ENCODE measurements at places on chromosomes 7 and 10. TPM values are rescaled to one million over a fixed set of nuclear protein-coding genes. Genes with fewer than 3 reads are reported as not detected.

DNA sequence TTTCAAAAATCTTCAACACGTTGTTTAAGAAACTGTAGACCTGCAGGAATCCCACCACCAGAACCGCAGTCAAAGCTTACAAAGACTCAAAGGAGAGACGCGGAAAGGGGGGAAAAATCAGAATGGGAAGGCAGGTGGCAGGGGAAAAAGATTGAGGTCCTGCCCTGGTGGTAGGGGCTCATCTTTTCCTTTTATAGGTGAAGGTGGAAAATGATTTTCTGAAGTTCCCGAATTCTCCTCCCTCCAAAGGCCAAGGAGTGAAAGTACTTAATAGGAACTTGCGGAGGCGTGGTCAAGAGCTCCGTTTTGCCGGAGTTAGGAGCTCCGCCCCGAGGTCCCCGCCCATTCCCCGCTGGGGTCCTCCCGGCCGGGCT, 724 bp downstream of the BBIP1 start:
- no peaks in the 10 kb centered on the region for H3K27me3 ChIP-seq
- DNase-seq: peak; percentile 99
- H3K4me3 ChIP-seq: peak overlapping the region; percentile 65
- H3K4me1 ChIP-seq: peaks cover 16% of the 10 kb centered on the region
- no peaks in the 10 kb centered on the region for H3K36me3 ChIP-seq
- peak overlapping the region; percentile 95 for H3K27ac ChIP-seq

GRCh38 chr7:109402107-109402506, 832.4 kb downstream of the DNAJB9 start:
- no peaks in the 10 kb centered on the region for H3K27me3 ChIP-seq
- H3K4me1 ChIP-seq: peaks cover 4% of the 10 kb centered on the region
- no peaks in the 10 kb centered on the region for H3K36me3 ChIP-seq
- no peak overlapping the region for H3K27ac ChIP-seq

DNA sequence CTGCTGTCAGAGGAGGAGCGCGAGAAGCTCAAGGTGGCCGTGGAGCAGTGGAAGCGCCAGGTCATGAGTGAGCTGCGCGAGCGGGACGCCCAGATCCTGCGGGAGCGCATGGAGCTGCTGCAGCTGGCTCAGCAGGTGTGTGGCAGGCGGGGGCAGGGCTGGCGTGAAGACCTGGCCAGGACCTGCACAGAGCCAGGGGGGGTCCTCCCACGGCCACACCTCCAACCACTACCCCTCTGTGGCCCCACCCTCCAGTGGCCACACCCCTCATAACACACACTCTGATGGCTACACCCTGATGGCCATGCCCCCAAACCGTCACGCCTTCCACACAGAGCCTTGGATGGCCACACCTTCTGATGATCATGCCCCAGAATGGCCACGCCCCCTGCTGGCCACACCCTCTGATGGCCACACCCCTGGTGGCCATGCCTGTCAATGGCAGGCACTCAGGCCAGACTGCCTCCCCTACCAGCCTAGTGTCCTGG, 23.4 kb upstream of the DPYSL4 start:
- no peaks in the 10 kb centered on the region for H3K27me3 ChIP-seq
- no peaks in the 10 kb centered on the region for H3K36me3 ChIP-seq
- DNase-seq: peak; percentile 94
- no peak overlapping the region for H3K27ac ChIP-seq
- peak overlapping the region; percentile 49 for H3K4me3 ChIP-seq

- no peak overlapping the region for H3K27ac ChIP-seq
- H3K4me1 ChIP-seq: no peaks in the 10 kb centered on the region
- no peaks in the 10 kb centered on the region for H3K36me3 ChIP-seq
- no peak overlapping the region for H3K4me3 ChIP-seq
These were observed 139.4 kb upstream of the PHYHIPL start for GRCh38 chr10:59037018-59037389.

DNA sequence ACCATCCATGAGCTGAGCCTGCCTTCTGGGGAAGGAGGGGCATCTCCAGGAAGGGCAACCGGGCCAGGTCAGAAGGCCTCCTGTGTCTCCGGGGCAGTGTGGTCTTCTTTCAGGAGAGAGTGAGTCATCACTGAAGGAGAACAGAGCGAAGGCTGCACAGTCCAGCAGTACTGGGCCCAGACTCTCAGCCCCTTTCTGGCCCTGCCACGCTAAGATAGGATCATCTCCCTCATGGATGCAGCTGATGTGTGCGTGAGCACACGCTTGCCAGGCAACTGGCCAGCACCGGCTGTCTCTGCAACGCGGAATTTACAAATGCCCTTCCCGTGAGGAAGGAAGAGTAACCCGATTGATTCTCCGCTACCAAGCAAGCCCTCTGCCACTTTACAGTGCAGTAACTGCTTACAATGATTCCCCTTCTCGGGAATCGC, 328.2 kb downstream of the TNS3 start:
- no peak for DNase-seq
- H3K36me3 ChIP-seq: no peaks in the 10 kb centered on the region
- peak overlapping the region; percentile 71 for H3K4me3 ChIP-seq
- peaks cover 13% of the 10 kb centered on the region for H3K27me3 ChIP-seq
- H3K4me1 ChIP-seq: peaks cover 3% of the 10 kb centered on the region

GRCh38 chr10:3774018-3774813, 10.8 kb downstream of the KLF6 start:
- H3K36me3 ChIP-seq: peaks cover 21% of the 10 kb centered on the region
- no peak overlapping the region for H3K27ac ChIP-seq
- H3K27me3 ChIP-seq: no peaks in the 10 kb centered on the region
- no peak for DNase-seq
- no peak overlapping the region for H3K4me3 ChIP-seq
- peaks cover 31% of the 10 kb centered on the region for H3K4me1 ChIP-seq

DNA sequence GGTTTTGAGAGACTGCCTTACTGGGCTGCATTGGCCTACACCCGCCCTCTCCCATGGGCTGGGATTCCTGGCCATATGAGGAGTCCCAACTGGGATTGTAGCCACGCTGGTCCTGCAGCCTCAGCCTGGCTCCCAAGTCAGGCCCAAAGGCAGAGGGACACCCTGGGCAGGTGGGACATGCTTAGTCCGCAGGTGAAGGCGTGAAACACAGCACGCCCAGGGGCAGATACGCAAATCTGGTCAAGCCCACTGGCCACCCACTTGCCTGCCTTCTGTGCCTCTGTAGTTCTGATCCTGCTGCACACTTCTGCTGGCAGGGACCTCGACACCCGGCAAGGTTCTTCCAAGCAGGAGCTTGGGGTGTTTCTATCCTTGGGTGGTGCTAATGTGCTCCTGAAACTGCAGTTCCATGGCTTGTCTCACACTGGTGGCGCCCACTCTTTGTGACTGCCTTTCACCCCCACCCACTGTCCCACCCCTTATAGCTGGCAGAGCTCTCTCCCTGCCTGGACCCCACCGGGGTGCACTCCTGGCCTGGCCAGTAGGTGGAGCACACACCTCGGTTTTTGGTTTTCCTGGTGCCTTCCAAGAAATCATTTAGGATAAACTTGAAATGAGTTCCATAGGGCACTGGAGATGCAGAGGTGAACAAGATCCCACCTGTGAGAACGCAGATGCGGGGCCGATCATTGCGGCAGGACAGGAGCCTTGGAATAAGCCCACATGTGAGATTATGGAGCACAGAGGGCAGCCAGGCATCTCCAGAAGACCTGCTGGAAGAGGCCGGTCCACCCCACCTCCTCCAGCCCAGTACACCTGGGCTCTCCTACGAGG, 47.9 kb downstream of the MKI67 start:
- H3K4me3 ChIP-seq: no peak overlapping the region
- no peaks in the 10 kb centered on the region for H3K27me3 ChIP-seq
- no peaks in the 10 kb centered on the region for H3K4me1 ChIP-seq
- H3K27ac ChIP-seq: no peak overlapping the region
- peak; percentile 77 for DNase-seq

GRCh38 chr10:16392531-16393069, 44.2 kb upstream of the PTER start:
- H3K4me3 ChIP-seq: no peak overlapping the region
- no peaks in the 10 kb centered on the region for H3K27me3 ChIP-seq
- H3K4me1 ChIP-seq: peaks cover 3% of the 10 kb centered on the region
- no peak for DNase-seq
- no peak overlapping the region for H3K27ac ChIP-seq

- no peaks in the 10 kb centered on the region for H3K27me3 ChIP-seq
- no peaks in the 10 kb centered on the region for H3K4me1 ChIP-seq
- DNase-seq: no peak
- no peak overlapping the region for H3K27ac ChIP-seq
- peaks cover 7% of the 10 kb centered on the region for H3K36me3 ChIP-seq
These were observed 164.4 kb upstream of the NAMPT start for GRCh38 chr7:106448992-106449859.

DNA sequence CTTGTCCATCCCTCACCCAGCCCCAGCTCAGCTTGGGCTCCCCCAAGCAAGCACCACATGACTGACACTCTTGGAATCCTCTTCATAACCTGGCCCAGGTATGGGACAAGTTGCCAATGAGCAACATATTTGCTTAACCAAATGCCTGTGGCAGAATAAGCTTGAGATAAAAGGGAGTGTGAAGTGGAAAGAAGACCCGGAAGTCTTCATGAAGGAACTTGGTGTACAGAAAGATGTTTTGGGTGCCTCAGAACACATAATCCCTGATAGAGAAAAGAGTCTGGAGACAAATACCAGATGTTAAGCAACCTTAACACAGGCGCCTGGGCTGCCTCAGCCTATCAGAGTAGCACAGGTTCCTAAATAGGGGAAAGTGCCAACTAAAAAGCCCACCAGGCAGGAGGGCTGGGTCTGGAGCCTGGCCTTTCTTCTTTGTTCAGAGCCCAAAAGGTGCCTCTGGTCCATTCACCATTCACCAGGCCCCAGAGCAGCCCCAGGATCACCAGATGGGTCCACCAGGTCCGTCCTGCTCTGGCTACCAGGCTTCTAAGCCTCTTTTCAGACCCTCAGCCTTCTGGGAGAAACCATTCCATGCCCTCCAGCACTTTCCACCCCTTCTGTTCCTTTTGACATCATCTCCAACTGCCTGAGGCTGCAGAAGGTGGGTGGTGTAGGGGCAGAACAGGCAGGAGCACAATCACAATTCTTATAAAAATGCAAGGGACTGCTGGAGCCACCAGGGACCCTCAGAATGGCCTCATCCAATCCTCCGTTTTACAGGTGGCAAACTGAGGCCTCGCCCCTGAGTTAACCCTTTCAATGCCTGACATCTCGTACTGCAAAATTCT, 22.6 kb downstream of the KCNMA1 start:
- H3K27ac ChIP-seq: no peak overlapping the region
- H3K4me1 ChIP-seq: no peaks in the 10 kb centered on the region
- H3K27me3 ChIP-seq: no peaks in the 10 kb centered on the region
- no peak for DNase-seq
- no peak overlapping the region for H3K4me3 ChIP-seq

GRCh38 chr7:132655131-132655727, 79.0 kb upstream of the PLXNA4 start:
- H3K4me1 ChIP-seq: peaks cover 16% of the 10 kb centered on the region
- H3K27me3 ChIP-seq: no peaks in the 10 kb centered on the region
- peak overlapping the region; percentile 63 for H3K27ac ChIP-seq
- DNase-seq: peak; percentile 62

DNA sequence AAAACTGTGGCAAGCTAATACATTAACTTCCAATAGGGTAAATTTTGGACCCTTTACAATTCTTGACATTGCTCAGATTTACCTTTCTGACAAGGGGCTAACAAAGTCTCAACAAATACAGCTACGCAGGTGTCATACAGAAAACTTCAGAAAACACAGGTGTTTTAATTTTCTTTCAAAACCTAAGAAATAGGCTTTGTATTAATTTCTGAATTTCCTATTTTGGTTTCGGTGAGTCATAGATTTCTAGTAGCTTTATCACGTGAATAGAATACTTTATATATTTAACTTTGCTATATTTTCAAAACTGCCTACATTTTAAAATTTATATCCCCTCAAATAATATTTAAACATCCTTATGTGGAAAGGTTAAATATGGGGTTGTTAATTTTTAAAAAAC, 215.3 kb downstream of the DGKB start:
- no peaks in the 10 kb centered on the region for H3K36me3 ChIP-seq
- H3K4me1 ChIP-seq: peaks cover 6% of the 10 kb centered on the region
- no peak for DNase-seq
- H3K27me3 ChIP-seq: no peaks in the 10 kb centered on the region
- no peak overlapping the region for H3K27ac ChIP-seq
- H3K4me3 ChIP-seq: no peak overlapping the region

- no peak overlapping the region for H3K27ac ChIP-seq
- H3K27me3 ChIP-seq: no peaks in the 10 kb centered on the region
- 0 out of 2 replicates have a peak, but pooled peaks cover 7% of the 10 kb centered on the region for H3K4me1 ChIP-seq
- peak; percentile 10 for DNase-seq
- H3K36me3 ChIP-seq: no peaks in the 10 kb centered on the region
These were observed 76.1 kb downstream of the SKIDA1 start for GRCh38 chr10:21449288-21449966.

DNA sequence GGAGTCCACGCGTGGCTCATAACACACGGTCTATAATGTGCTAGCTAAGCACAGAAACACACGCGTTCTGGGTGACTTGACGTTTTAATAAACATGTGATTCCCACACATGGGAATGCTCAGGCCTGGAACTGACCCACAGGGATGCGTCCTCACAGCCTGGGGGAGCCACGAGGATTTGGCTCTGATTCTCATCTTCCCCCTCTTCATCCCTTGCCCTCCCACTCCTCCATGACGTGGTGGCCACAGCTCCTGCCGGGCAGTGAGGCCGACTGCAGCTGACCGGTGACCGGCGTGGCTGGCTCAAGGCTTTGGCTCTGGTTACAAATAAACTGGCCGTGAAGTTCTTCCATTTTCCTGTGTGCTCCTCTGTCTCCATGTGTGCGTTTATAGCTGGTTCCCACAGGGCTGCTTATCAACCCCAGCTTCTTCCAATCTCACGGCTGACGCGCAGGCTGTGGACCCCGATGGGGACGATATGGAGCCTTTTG, 40.9 kb upstream of the KLF6 start:
- no peaks in the 10 kb centered on the region for H3K27me3 ChIP-seq
- H3K4me3 ChIP-seq: no peak overlapping the region
- no peak overlapping the region for H3K27ac ChIP-seq
- peaks cover 14% of the 10 kb centered on the region for H3K4me1 ChIP-seq
- H3K36me3 ChIP-seq: no peaks in the 10 kb centered on the region

DNA sequence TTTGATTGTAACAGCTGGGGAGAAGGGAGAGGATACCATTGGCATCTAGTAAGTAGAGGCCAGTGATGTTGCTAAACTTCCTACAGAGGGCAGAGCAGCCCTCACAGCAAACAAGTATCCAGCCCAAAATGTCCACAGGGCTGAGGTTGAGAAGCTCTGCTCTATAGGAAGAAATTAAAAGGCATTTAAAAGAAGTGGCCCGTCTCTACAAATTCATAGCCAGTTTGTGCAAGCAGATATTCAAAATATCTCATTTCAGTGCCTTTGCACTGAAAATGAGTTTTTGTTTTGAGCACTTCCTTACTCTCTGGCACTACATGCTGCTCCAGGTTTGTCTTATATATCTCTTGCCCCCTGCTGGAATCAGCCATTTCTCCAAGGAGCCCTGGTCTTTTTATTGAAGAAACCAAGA, 330.0 kb downstream of the BBS9 start:
- no peaks in the 10 kb centered on the region for H3K36me3 ChIP-seq
- H3K27ac ChIP-seq: no peak overlapping the region
- H3K27me3 ChIP-seq: no peaks in the 10 kb centered on the region
- no peaks in the 10 kb centered on the region for H3K4me1 ChIP-seq
- peak; percentile 80 for DNase-seq
- no peak overlapping the region for H3K4me3 ChIP-seq

The LRRD1 gene
- total RNA-seq: 0.08 TPM

The PLEKHS1 gene
- not detected for total RNA-seq

The PEX1 gene
- total RNA-seq: 44.8 TPM

The HMX3 gene
- total RNA-seq: 0.35 TPM

The NANOS1 gene
- total RNA-seq: 7.8 TPM

The PSAP gene
- total RNA-seq: 391 TPM

The PRKCQ gene
- 27.5 TPM for total RNA-seq

The CCDC3 gene
- 5.2 TPM for total RNA-seq

The CELF2 gene
- 22.9 TPM for total RNA-seq

The LHFPL3 gene
- 0.43 TPM for total RNA-seq

The ERVW-1 gene
- total RNA-seq: not detected

The WASHC2A gene
- 24.5 TPM for total RNA-seq

The GSTO2 gene
- total RNA-seq: 30.7 TPM

The OLAH gene
- total RNA-seq: not detected

The GPR26 gene
- 0.07 TPM for total RNA-seq

All from GM23338 (cell line).